ENCODE measurements at places on chromosomes 6 and 20. TPM values are rescaled to one million over a fixed set of nuclear protein-coding genes. Genes with fewer than 3 reads are reported as not detected.

DNA sequence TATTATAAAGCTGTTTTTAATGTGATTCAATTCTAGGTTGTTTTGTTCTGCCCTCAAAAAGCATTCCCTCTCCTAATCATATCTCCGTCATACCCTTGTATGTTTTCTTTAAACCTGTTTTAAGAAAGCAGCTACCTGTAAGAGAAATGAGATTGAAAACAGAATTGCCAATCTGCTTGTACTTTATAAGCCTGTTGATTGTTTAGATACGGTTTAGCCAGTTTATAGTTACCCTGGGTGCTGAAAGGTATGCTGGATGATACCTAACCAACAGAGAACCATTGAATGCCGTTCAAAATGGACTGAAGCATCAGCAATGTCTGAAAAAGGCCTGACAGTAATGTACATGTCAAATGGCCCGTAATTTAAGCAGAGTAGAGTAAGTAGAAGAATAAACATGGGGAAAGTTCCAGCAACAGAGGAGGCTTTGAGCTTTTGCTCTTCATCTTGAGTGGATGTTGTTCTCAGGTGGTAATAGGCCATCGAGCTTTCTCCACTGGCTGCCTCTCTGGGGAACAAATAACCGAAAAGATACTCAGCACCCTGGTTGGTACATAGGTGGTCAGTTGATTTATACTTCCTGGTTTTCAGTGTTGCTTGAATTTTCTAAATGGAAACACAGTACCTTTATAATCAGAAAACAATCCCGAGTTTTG lies 27.5 kb downstream of the PTPN1 start:
- no peak for DNase-seq

GRCh38 chr6:15380351-15380750 lies 134.5 kb downstream of the JARID2 start:
- no peak for DNase-seq

DNA sequence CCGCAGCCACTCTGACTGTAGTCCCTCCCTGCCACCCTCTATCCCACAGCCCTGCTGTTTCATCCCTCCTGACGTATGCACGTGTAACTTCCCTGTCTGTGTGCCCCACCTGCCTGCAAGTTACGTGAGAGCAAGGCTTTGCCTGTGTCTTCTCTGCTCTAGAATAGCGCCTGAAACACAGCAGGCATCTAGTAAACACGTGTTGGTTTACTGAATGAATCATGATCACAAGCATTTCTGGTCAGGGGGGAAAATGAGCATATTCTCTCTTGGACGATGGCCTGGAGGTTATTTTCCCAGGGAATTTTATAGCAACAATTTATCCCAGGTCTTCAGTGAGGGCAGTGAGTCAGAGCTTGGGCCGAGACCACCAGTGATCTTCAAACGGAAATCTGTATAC lies 38.3 kb downstream of the PSMG4 start:
- DNase-seq: no peak

DNA sequence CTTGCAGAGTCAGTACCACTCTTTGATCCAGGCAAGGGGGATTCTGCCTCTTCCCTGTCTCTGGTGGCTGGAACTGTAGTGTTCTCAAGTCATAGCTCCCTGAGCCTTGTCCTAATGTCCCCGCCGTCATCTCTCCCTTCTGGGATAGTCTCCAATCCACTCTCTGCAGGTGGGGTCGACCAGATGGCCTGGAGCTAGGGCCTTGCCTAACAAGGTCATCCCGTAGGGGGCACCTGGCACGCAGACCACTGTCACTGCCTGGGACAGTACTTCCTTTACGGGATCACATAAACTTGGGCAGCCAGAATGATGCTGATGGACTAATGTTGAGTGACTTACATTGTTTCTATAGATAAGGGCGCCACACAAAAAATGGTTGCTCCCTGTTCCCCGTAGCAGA lies 118.9 kb upstream of the SLC22A23 start:
- DNase-seq: no peak

GRCh38 chr6:64988148-64988547 lies 718.9 kb downstream of the EYS start:
- DNase-seq: no peak

GRCh38 chr6:221531-222349 lies 70.5 kb upstream of the DUSP22 start:
- no peak for DNase-seq

The RSPO3 gene
- total RNA-seq: not detected
